ENCODE measurements at places on chromosomes 2 and 18.

- DNase-seq, result no peak
Observed at GRCh38 chr2:74191596-74192380, 6.6 kb upstream of the MTHFD2 start.

DNA sequence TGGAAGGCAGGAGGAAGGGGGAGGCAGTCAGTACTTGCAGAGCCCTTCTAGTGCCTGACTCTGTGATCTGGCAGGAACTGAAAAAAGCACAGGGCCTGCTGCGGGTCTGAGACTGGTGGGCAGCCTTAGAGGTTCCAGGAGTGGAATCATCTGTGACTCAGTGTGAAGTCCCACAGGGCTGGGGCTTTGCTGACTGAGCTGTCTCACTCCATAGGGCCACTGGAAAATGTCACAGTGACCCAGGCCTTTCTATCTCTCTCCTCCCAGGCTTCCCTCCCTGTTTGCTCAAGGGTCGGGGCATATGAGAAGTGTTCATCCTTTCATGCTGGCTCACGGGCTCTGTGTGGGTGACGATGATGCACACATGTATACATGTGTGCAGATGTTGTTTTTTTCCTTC is 47.1 kb upstream of the ZFP36L2 start:
- DNase-seq, result peak; percentile 20

DNA sequence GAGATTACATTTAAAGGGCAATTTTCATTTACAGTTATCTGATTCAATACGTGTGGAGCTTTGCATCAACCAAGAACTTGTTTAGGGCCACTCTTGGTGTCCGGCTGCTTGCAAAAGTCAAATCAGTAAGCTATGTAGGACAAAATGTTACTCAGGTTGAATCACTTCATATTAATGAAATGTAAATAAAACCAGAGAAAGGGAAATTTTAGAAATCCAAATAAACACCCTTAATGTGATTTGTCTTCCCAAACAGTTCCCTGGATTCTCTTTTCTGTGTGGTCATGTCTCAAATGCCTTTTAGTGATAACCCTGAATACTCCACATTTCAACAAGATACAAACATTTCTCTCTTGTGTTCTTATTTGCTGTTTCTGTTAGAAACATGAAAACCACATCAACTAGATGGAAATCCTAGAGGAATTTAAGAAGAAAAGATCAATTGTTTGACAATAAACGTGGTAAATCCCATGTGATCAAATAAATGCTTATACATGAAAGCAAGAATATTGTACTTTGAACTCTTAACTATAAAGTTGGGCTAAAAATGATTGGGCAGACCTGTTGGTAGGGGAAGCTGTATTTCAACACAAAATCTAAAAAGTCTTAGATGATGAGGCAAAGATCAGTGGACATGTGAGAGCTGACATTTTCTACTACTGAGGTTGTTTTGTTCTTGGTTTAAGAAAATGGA is 101.3 kb downstream of the CDC42EP3 start:
- DNase-seq, result no peak

- DNase-seq, result no peak
Observed at GRCh38 chr2:222707102-222707688, 35.7 kb downstream of the MOGAT1 start.

DNA sequence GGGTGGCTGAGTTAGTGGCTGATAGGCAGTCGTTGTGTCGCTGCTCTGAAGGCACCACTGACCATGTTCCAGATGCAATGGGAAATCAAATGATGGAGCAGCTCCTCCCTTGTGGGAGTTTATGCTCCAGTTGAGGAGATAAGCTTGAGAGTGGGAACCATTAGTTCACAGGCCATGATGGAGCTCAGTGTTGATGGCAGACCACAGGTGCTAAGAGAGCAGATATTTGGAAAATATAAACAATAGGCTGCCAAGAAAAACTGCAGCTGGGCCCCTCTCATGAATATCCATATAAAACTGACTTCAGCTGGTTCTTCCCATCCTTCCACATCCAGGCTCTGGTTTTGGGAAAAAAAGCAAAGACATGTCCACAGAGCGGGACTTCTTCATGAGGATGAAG is 63.1 kb downstream of the EPAS1 start:
- no peak for DNase-seq

- DNase-seq, result no peak
Observed at GRCh38 chr2:135546436-135546835, 15.2 kb downstream of the R3HDM1 start.

- no peak for DNase-seq
Observed at GRCh38 chr18:57806978-57807285, 3.8 kb upstream of the ATP8B1 start.

DNA sequence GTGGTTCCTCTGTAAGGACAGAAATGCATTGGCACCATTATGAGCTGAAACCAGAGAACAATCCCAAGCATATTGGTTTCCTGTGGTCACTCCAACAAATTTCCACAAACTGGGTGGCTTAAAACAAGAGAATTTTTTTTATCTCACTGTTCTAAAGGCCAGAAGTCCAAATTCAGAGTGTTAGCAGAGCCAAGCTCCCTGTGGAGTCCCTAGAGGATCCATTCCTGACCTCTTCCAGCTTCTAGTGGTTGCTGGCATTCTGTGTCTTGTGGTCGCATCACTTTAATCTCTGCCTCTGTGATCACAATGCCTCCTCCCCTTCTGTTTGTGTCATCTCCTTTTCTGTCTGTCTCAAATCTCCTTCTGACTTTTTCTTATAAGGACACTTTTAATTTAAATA is 380.3 kb downstream of the NYAP2 start:
- DNase-seq, result no peak

DNA sequence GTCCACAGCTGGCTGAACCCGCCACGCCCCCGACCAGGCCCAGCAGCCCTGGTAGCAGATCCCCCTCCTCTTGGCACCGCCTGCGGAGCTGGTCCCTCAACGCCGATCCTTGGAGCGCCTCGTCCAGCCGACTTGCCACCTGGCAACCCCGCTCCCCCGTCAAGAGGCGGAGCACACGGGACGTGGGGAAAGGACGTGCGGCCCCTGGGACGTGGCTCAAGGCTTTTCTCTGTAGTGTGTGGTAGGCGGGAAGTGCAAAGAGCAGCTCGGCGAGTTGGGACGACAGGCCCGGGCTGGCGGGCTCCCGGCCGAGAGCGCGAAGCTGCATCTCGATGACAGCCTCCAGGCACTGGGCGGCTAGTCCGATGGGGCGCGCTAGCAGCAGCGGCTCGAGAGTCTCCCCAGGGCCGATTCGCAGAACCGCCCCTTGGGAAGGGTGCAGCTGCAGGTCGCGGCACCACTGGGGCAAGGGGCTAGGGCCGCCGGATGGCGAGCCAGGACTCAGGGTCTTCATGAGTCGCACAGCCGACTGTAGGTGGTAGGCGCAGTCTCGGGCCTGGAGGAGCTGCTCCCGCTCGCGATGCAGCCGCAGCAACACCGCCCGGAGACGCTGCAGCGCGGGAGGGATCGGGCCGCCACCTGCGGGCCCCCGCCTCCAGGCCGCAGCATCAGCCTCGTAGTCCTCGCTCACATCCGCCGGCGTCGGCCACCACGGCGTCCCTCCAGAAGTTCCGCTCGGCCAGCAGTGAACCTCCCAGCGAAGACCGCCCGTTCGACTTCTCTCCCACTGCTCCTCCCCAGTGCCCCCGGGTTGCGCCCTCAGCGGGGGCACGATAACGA is 617 bp downstream of the CCDC142 start:
- no peak for DNase-seq

DNA sequence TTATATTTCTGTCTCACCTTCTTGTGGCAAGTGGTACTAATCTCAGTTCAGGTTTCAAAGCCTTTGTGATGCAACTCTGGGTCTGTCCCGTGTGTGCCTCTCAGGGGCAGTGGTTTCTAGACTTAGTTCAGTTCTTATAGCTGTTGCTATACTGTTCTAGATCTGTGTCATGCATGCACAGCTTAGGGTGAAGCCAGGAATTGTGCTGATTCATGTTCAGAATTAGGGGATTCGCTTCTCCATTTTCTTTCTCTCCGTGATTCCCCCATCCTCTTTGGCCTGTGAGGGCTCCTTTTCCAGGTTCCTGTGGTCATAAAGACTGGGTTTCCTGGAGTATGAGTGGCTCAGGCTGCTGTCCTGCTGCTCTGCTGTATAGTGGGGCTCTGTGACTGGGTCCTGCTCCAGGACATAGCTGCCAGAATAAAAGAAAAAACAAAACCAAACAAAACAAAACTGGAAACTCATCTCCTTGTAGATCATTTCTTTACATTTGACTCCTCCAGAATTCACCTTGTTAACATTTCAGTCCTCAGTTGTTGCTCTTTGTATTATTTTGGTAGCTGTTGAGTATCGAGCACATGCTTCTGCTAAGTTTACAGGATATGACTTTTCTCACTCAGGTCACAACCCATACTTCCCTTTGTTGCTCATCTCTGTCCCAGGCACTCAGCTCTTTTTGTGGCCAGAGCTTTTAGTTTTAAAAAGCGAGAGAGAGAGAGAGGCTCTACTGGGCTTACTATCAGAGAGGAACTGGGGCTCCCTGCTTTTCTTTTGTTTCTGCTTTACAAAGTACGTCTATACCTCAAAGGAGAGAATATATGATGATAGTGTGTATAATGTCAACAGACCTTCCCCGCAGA is 34.2 kb downstream of the CERS6 start:
- peak; percentile 61 for DNase-seq

DNA sequence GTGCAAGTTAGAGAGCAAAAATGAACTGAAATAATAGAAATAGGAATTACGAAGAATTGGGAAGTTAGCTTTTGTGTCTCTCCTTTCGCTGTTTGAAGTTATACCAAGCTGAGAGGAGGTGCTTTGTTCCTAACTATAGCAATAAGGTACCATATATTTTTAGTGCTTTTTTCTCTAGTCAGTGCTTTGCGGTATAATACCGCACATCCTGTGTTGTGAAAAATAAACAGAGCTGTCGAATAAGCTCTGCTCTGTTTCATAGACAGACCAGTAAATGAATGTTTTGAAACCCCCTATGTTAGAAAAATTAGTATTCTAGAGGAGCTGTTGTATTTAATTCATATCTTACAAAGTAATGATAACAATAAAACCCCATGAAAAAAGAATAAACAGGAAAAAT is 130.8 kb downstream of the MAP4K4 start:
- no peak for DNase-seq

GRCh38 chr2:8885449-8886201 is 48.2 kb upstream of the KIDINS220 start:
- no peak for DNase-seq

- no peak for DNase-seq
Observed at GRCh38 chr2:184734338-184734737, 136.0 kb downstream of the ZNF804A start.

DNA sequence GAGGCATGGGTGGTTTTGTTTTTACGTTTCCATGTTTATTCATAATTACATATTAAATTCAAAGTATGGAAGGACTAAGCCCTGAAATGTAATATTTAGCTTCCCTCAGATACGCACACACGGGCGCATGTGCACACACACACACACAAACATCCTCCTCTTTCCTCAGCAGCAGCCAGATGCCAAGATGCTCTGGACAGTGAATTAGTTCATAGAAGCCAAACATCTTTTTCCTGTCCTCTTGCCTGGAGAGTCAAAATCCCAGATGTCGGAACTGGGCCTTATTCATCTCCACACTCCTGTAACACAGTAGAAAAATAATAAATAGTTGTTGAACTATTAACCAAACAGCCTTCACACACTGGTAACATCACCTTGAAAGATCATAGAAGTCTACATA is 273.1 kb downstream of the SP3 start:
- DNase-seq, result no peak

- DNase-seq, result no peak
Observed at GRCh38 chr2:179546656-179547055, 282.0 kb upstream of the SESTD1 start.

DNA sequence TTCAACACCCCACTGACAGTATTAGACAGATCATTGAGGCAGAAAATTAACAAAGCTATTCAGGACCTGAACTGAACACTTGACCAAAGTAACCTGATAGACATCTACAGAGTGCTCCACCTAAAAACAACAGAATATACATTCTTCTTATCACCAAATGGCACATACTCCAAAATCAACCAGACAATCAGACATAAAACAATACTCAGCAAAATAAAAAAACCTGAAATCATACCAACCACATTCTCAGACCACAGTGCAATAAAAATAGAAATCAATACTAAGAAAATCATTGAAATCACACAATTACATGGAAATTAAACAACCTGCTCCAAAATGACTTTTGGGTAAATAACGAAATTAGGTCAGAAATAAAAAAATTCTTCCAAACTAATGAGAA is 15.8 kb downstream of the PFN4 start:
- DNase-seq, result no peak

DNA sequence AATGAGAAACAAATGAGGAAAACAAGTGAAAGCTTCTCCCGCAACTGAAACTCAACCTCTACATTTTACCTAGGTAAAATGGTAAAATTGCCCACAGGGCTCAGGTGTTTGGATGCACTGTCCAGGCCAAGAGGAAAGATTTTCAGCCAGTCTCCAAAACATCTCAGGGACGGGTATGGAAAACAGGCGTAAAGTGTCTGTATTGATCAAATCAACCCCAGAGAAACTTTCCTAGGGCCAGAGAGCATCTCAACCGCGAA is 361 bp upstream of the HAT1 start:
- no peak for DNase-seq

- DNase-seq, result no peak
Observed at GRCh38 chr2:100817388-100817985, 2.5 kb upstream of the NPAS2 start.

DNA sequence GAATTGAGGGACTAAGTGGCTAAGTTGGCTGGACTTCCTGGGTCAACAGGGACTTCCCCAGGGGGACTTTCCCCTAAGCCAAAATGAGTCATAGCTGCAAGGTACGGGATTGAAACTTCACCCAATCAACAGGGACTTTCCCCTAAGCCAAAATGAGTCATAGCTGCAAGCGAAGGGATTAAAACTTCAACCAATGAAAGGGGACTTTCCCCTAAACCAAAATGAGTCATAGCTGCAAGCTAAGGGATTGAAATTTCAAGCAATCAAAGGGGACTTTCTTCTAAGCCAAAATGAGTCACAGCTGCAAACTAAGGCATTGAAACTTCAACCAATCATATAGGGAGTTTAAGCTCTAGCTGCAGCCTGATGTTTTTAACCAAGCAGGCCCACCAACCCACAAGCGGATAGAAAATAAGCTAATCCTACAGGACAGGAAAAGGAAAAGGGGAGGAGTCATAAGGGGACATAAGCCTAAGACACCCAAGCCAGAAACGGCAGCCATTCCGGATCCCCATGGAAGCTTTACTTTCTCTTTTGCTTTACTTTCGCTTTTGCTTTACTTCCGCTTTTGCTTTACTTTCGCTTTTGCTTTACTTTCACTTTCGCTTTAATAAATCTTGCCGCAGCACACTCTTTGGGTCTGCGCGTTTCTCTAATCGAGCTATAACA is 1375.4 kb upstream of the CELF4 start:
- peak; percentile 96 for DNase-seq

Data from inflammatory macrophage treated with lipopolysaccharide for 1 hour (primary cell).